ENCODE measurements at places on chromosomes 12 and 14.

DNA sequence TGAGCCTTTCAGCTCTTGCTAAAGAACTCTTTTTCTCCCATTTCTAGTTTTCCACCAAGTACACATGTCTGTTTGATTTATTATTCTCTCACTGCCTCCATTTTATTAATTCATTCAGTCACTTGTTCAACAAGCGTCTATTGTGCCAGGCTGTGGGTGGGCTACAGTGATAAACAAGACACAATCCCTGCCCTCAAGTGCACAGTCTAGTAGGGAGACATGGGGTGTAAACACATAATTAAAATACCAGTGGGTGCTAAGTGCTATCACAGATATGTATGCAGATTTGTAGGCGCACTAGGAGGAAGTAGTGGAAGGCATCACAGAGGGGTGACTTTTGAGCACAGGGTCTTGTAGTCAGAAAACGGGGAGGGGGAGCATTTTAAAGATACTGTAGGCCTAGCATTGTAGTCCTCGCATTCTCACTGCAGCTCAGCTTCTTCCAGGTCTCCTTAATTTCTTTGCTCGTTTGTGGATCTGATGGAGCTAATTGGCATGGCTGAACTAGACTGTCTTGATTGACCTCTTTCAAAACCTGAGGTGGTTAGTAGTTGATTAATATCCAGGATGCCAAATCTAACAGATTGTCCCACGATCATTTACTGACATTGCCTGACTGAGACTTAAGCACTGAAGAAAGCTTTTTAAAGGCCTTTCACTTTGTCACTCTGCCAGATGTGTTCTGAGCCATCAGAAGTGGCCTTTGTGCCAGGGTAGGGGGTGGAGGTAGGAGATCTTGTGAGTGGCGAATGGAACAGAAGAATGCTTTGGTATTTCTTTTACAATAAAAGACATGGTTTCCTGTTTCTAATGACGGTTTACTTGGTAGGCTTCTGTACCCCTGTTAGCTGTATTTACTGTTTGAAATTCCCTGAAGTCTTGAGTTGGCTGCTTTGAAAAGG, 116.9 kb downstream of the DIP2B start:
- DNase-seq = no peak

- DNase-seq = no peak
These were observed 236.1 kb downstream of the C12orf50 start for GRCh38 chr12:87793131-87793530.

GRCh38 chr12:93468008-93468371, 676 bp downstream of the MRPL42 start:
- no peak for DNase-seq

DNA sequence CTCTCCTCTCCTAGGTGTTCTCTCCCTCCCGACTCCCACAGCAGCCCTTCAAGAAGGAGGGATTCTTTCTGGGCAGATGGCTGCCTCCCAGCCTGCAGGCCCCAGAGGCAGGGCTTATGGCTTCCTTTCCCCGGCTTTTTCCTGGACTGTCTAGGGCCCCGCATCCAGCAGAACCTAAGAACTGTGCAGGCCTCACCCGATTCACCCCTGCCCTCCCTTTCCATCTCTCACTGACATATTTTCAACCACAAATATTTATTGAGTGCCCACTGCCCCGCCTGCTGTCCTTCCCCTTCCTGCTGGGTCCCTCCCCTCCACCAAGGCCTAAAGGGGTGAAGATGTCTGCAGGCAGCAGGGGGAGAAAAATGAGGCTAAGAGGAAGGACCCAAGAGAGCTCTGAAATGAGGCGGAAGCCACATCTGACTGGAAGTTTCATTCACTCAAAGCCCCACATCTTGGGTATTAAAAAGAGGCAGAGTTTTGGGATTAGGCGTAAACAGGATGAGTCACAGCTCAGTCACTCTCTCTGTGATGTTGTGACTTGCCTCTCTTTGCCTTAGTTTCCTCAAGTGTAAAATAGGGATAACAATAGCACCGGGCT, 2.9 kb downstream of the SCNN1A start:
- DNase-seq = no peak

- DNase-seq = no peak
These were observed 4.8 kb downstream of the NOPCHAP1 start for GRCh38 chr12:104990950-104991349.

- DNase-seq = no peak
These were observed 406.4 kb downstream of the CCER1 start for GRCh38 chr12:90548595-90548994.

GRCh38 chr12:19507823-19508222, 68.5 kb downstream of the AEBP2 start:
- DNase-seq = no peak

- peak; percentile 60 for DNase-seq
These were observed 126.1 kb downstream of the GCH1 start for GRCh38 chr14:54776361-54777001.

GRCh38 chr12:71694099-71694820, 8.4 kb downstream of the TMEM19 start:
- DNase-seq = no peak

DNA sequence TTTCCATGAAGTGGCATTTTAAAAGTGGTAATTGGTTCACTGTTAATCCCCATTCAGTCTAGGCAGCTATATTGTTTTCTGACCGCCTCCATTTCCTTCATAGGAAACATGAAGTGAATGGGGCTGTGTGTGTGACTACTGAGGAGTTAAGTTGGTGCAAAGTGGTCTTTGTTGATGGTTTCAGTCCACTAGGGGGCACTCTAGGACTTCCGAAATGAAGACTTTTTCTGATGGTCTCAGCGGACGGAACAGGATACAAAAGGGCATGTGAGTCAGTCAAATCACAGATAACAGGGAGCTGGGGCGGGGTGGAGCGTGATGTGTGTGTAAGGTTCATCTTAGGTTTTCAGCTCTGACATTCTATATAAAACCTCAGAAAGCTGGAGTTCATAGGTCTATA, 240.1 kb upstream of the OR4E1 start:
- peak; percentile 71 for DNase-seq

GRCh38 chr12:84924981-84925380, 12.4 kb upstream of the SLC6A15 start:
- DNase-seq = no peak

DNA sequence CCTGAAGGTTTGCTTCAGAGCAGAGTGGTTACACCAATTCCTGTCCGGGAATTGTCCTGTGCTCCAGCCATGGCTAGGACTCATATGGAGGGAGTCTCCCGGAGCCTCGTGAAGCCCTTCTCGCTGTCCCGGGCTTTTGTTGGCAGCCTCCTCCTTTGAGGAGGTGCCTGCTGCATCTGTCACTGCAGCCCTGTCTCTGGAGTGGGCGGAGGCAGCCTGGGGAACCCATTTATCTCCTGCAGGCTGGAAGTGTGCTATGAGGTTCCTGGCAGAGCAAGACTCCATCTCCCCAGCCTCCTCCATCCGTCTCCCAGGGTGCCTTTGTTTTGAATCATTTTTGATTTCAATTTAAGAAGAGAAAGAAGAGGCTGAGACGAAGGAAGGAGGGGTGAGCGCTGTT, 355.3 kb downstream of the GLT1D1 start:
- DNase-seq = no peak

GRCh38 chr12:12822886-12823285, 9.7 kb downstream of the DDX47 start:
- DNase-seq = no peak

GRCh38 chr12:64528616-64529015, 76.7 kb downstream of the TBK1 start:
- DNase-seq = no peak

- DNase-seq = no peak
These were observed 645 bp upstream of the KLHDC1 start for GRCh38 chr14:49692193-49692757.

DNA sequence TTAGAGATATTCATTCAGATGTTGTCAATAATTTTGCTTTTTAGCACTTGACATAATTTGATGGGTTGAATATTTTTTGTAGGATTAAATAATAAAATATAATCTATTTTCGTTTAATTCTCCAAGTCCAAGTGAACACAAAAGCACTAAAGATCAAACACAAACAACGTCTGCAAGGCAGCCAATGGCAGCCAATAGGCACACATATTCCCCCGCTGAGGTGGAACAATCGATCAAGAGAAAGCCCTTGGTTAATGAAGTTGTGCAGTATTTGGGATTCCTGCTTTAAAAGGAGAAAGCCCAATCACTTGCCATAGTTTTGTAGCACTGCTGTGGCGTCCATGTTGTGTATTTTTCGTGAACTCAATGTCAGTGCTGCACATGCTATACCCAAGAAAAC, 1.5 kb downstream of the DHRS7 start:
- DNase-seq = no peak

DNA sequence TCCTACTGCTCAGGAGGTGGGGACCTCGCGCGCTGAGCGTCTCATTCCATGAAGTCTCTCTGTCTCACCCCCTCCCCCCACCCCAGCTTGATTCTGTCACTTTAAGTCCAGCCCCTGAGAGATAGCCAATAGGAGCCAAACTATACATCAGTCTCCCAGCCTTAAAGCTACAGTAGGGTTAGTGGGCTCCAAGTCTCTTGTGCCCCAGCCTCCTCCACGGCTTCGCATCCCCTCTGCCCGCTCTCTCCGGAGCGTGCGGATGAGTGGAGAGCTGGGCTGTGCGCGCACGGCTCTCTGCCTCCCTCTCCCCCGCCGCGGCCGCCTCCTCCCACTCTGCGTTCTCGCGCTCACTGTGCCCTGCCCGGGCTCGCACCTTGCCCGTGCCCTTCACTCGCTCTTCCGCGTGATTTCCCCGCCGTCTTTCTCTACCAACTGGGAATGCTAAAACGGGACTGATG, at the start of gene ESRRB:
Gene ESRRB, plus strand, starts transcription at position 191 of the 458 bp plus-strand sequence. Its CDS starts 265 bp downstream, at position 456.
- DNase-seq = no peak

DNA sequence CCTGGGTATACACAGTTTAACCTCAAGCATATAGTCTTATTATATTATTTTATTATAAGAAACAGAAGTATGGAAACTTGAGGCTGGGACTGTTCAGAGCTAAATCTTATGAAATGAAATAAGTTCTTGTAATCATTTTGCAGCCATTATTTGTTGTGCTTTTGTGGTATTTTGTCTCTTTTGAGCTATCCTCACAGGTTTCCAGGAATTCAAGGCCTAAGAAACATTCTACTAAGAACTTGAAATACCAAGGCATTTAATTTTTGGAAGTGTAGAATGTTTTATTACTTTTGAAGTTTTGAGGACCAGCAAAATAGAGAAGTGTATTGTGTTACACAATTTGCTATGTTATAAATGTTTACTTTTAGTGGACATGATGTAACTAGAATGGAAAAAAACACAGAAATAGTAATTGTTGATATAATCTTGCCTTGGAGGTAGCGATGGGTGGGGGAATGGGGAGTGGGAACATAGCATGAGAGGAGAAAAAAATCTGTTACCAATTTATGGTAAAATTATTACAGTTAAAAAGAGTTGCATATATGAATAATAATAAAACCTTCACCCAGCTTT, 81.7 kb downstream of the CRADD start:
- DNase-seq = no peak

DNA sequence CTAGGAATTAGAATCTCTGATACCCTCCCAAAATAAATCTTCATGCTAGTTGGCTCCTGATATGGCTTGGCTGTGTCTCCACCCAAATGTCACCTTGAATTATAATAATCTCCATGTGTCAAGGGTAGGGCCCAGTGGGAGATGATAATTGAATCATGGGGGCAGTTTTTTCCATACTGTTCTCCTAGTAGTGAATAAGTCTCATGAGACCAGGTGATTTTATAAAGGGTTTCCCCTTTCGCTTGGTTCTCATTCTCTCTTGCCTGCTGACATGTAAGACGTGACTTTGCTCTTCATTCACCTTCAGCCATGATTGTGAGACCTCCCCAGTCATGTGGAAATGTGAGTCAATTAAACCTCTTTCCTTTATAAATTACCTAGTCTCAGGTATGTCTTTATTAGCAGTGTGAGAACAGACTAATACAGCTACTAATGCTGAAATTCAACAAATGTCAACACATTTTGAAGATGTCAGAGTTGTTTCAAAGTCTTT, 12.2 kb upstream of the SPTSSA start:
- no peak for DNase-seq

DNA sequence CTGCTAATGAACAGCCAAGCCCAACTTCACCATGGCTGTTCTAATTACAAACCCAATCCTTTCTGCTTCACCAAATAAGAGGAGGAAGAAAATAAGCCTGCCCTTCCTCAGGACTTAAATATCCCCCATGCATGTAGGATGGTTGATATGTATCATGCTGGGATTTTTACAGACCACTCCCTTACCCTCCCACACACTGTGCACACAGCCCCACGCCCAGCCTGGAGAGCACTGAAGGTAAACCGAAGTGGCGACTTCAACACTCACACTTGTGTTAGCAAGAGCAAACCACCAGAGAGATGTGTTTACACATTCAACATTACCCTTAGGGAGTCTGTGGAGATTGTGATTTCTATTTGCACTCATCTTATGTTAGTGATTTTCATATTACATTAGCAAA, 241.2 kb downstream of the EGLN3 start:
- DNase-seq = no peak

GRCh38 chr12:9064201-9064814, 51.4 kb downstream of the A2M start:
- DNase-seq = peak; percentile 55

- no peak for DNase-seq
These were observed 91.8 kb upstream of the RIC8B start for GRCh38 chr12:106682594-106683234.

DNA sequence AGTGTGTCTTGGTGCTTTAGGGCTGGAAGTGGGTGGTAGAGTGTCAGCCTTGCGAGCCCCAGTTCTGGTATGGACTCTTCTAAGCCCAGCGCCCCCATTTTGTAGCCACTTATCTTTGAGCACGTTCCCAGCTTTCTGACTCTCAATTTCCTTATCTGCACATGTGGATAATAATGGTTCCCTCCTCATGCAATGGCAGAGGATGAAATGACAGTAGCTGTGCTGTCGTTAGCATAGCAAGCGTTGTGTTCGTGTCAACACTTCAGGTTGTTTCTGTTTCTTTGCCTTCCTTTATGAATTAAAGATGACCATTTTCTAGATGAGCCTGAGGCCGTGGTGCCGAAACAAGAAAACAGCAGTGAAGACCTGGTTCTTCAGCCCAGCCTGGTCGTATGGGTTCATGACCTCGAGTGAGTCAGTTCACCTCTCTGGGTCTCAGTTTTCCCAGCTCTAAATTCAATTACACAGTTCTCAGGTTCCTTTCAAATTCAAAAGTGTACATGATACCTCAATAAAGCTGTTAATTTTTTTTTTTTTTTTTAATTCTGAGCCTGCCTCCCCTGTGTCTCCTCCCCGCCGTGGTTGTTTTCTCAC, 233.0 kb downstream of the SLC41A2 start:
- no peak for DNase-seq
